Stimulated activated CD8-positive, alpha-beta memory T cell treated with anti-CD3 and anti-CD28 coated beads, Interleukin-4, amount 100 ng/mL, for 1 hour (primary cell): ENCODE measurements at places on chromosomes 12 and 14.

DNA sequence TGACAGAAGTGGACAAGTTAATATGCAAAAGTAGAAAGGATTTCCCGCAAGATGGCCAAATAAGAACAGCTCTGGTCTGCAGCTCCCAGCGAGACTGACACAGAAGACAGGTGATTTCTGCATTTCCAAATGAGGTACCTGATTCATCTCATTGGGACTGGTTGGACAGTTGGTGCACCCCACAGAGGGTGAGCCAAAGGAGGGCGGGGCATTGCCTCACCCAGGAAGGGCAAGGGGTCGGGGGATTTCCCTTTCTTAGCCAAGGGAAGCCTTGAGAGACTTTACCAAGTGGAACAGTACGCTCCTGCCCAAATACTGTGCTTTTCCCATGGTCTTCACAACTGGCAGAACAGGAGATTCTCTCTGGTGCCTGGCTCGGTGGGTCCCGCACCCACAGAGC, 191.3 kb downstream of the ALG10B start:
- DNase-seq = no peak

DNA sequence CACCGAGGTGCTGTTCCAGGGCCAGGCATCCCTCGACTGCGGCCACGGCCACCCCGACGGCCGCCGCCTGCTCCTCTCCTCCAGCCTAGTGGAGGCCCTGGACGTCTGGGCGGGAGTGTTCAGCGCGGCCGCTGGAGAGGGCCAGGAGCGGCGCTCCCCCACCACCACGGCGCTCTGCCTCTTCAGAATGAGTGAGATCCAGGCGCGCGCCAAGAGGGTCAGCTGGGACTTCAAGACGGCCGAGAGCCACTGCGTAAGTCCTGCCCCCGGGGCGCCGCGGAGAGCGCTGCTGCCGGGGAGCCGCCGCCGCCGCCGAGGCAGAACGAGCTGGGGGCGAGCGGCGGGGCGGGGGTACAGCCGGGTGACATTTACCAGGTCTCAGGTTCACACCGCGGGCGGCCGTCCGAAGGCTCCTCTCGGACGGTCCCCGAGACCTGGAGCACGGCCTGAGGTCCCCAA, 1.4 kb downstream of the PLXNC1 start:
- no peak for DNase-seq

- DNase-seq = no peak
Measured at GRCh38 chr14:58918066-58918738, 270.3 kb upstream of the DAAM1 start.

GRCh38 chr14:62015945-62016344, 253.7 kb downstream of the SNAPC1 start:
- no peak for DNase-seq

GRCh38 chr12:23564451-23565152, 384.9 kb downstream of the SOX5 start:
- DNase-seq = no peak

- DNase-seq = no peak
Measured at GRCh38 chr14:87489196-87489819, 503.7 kb downstream of the GALC start.

DNA sequence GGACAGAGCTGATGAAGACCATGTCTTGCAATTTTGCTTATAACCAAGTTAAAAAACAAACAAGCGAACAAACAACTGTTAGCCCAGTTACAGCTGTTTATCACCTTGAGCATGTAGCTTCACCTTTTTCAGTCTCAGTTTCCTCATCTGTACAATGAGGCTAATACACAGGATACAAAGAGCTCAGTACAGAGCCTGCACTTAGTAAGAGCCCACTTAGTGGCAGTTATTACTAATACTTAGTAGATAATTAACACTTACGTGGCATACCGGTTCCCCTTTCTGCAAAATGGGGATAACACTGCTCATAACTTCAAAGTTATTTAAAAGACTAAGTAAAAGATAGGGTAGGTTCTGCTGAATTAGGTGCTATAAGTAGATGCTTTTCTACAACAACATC, 228.0 kb downstream of the MON2 start:
- DNase-seq = no peak

GRCh38 chr14:36741858-36742257, 80.2 kb downstream of the PAX9 start:
- no peak for DNase-seq

- DNase-seq = no peak
Measured at GRCh38 chr12:108727868-108728735, 3.2 kb downstream of the CORO1C start.

DNA sequence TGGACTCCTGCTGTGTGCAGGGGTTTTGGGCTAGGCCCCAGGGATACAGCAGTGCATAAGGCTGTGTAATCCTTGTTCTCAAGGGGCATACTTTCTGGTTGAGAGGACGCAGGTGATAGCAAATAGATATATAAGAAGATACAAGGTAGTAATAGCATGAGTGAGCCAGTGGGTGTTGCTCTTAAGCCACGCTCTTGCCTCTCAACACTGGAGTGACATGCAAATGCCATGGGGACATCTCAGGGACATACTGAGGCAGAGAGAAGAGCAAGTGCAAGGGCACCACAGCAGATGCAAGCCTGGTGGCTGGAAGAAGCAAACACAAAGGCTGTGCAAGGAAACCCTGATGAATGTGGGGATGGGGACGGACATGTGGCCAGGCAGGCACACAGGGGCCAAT, 223.3 kb downstream of the CHST11 start:
- no peak for DNase-seq

- no peak for DNase-seq
Measured at GRCh38 chr12:100248886-100249285, 18.0 kb downstream of the DEPDC4 start.

GRCh38 chr14:51304438-51304837, 64.4 kb downstream of the TMX1 start:
- DNase-seq = no peak

GRCh38 chr14:103084021-103084919, at the start of gene LBHD2:
Gene LBHD2, plus strand, starts transcription at chr14:103084210. Its CDS starts 1,803 bp downstream, at chr14:103086013.
- DNase-seq = no peak

- no peak for DNase-seq
Measured at GRCh38 chr14:51211149-51211548, 28.9 kb upstream of the TMX1 start.

DNA sequence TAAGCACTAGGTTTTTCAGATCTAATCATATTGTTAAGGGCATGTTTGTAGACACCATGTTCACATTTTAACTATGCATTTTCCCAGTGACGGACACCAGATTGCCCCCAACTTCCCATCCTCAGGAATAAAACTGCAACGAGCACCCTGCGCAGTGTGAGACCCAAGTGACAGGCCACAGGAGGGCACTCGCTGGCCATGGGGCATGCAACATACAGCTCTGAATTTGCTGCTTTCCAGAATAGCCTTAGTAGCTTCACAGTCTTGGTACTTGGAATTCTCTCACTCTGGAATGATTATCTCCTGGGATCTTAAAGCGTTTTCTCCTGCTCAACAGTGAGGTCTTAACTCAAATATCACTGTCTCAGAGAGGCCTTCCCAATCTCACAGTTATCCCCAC, 972 bp upstream of the DDX47 start:
- DNase-seq = no peak

GRCh38 chr14:23409966-23410635, 2.0 kb upstream of the MYH6 start:
- DNase-seq = no peak

DNA sequence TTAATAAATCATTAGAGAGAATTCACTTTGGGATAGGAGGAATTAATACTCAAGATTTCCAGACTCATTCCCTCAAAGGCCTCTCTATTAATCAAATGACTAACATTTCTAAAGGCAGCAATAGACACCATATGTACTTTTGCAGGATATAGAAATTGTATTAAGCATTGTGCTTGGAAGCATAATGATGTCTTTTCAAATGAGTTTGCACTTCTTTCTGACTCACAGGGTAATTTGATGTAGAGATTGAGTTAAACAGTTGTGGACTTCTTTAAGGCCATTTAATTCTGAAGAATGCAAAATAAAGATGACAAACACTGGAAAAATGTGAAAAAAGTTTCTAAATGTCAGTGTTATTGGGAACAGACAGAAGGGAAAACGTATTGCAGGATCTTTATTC, 63.4 kb upstream of the CSRP2 start:
- DNase-seq = no peak

DNA sequence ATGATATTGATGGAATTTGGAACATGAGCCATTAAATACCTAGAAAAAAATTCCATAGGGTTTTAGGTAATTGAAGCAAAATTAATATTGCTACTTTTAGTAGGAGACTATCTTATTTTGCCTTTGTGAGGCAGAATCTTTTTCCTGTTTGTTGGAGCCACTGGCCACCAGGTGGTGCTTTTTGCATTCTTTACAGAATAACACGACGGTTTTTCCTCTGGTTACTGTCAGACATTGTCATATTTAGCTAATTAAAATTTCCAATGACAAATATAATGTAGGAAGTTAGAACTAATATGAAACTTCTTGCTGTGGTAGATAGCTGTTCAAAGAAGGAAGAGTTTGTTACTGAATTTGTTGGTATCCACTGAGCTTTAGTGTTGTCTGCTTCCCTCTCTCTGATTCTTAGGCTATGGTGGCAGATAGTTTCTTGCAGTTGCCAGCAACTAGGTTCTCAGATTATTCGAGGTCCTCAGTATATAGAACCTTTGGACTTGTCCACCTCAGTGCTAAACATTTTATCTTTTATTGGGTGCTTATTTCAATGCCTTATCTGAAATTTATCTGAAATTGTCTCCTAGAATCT, 25.7 kb downstream of the RAB21 start:
- DNase-seq = no peak

- DNase-seq = no peak
Measured at GRCh38 chr12:32918890-32919801, 22.6 kb upstream of the PKP2 start.
